ENCODE measurements at places on chromosomes 12 and 14.

DNA sequence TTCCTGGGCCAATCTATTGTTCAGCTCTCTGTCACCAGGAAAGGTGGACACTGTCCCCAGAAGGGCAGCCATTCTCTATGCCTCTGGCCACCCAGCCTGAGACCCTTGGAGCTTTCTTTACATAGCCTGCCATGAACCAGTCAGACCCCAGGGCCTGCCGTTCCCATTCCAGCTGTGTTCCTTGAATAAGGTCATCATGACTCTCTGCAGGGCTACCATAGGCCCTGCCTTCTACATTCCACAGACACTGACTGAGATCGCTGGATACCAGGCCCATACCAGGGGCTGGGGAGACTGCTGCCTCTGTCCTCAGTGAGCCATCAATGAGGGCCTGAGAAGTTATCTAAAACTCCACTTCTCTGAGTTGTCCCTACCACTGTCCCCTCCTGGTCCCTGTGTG is 75.5 kb downstream of the SYNE3 start:
- peaks cover 48% of the 10 kb centered on the region for H3K36me3 ChIP-seq
- H3K27me3 ChIP-seq: no peaks in the 10 kb centered on the region
- no peak overlapping the region for H3K27ac ChIP-seq
- DNase-seq: no peak
- H3K4me3 ChIP-seq: no peak overlapping the region
- peaks cover 4% of the 10 kb centered on the region for H3K4me1 ChIP-seq

GRCh38 chr12:3445119-3445978 is 45.7 kb upstream of the PRMT8 start:
- H3K36me3 ChIP-seq: no peaks in the 10 kb centered on the region
- H3K27ac ChIP-seq: no peak overlapping the region
- H3K4me3 ChIP-seq: no peak overlapping the region
- DNase-seq: no peak
- H3K27me3 ChIP-seq: peaks cover 11% of the 10 kb centered on the region

DNA sequence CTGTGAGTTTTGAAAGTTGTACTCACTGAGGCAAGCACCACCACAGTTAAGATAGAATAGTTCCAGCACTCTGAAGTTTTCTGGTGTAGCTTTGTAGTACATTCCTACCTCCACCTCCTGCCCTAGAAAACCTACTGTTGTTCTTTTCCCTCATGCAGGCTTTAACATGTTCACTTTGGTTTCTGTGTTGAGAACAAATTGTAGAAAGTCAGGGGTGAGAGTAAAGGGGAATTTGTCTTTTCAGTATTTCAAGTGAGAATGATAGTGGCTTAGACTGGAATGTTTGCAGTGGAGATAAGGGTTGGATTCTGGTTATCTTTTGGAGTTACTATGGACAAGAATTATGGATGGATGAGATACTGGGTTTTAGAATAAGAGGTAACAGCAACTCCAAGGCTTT is 67.2 kb downstream of the AEBP2 start:
- DNase-seq: no peak
- H3K4me1 ChIP-seq: peaks cover 47% of the 10 kb centered on the region
- no peaks in the 10 kb centered on the region for H3K27me3 ChIP-seq
- peaks cover 45% of the 10 kb centered on the region for H3K36me3 ChIP-seq

DNA sequence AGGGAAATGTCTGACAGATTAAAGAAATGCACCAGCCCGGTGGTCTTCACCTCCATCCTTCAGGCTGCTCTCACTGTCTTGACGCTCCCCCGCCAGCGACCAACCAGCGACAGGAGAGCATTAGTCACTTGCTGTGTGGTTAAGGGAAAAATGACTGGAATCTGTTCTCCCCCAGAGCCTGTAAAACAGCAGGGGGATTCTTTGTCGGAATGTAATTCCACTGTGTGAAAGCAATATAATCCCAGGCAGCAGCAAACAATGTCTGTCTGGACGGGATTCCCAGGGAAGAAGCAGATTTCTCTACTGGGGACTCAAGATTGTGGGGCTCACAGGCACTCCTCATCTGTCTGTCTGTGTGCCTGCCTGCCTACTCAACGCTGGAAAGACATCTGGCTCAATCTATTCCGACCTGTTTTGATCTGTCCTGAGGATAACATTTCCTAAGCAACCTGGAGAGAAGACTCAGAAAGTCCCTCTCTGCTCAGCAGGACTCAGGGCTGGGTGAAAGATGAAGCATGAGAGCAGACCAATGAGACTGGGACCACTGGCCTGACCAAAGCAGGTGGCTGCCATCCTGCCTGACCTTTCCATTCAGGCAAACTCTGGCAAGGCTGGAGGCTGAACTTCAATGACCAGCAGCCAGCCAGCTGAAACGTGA is 54.6 kb downstream of the NUAK1 start:
- H3K36me3 ChIP-seq: no peaks in the 10 kb centered on the region
- no peak overlapping the region for H3K4me3 ChIP-seq
- no peak overlapping the region for H3K27ac ChIP-seq
- no peaks in the 10 kb centered on the region for H3K4me1 ChIP-seq
- H3K27me3 ChIP-seq: peaks cover 10% of the 10 kb centered on the region
- no peak for DNase-seq

DNA sequence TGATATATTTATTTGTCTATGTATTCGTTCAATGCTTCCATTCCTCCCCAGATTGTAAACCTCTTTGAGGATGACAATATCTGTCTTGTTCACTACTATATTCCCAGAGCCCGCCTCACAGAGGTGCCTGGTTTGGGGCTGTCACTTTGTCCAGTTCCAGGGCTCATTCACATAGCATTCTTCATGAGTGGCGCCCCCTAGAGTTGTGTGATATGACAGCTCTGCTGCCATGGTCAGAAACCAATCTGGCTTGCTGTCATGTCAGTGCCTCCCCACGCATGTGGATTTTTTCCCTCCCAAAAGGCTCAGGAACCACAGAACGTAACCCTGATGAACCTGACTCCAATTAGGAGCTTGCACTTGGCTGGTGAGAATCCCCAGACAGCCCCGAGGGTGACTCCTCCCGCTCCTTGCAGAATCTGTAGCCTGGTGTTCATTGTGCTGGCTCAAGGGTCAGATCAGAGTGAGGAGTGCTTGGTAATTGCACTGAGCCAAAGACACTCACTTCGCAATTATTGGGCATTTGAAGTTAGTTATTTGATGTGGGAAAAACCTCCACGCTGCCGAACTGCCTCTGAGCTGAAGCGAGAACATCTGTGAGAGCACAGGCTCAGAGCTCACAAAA is 145.5 kb downstream of the PTPN11 start:
- H3K27me3 ChIP-seq: peaks cover 5% of the 10 kb centered on the region
- no peak overlapping the region for H3K4me3 ChIP-seq
- H3K36me3 ChIP-seq: no peaks in the 10 kb centered on the region
- H3K27ac ChIP-seq: no peak overlapping the region

- H3K36me3 ChIP-seq: no peaks in the 10 kb centered on the region
- H3K27ac ChIP-seq: no peak overlapping the region
- no peak for DNase-seq
- H3K27me3 ChIP-seq: no peaks in the 10 kb centered on the region
- H3K4me1 ChIP-seq: peaks cover 29% of the 10 kb centered on the region
Observed at GRCh38 chr12:124525455-124525854, 42.0 kb downstream of the NCOR2 start.

DNA sequence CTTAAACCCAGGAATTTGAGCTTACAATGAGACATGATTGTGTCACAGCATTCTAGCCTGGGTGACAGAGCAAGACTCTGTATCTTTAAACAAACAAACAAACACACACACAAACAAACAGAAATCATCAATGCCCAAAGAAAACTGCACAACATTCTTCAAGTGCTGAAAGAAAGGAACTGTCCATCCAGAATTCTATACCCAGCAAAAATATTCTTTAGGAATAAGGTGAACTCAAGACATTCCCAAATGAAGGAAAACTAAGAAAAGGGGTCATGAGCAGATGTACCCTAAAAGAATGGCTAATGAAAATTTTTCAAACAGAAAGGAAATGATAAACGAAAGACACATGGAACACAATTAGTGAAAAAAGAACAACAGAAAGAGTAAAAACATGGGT is 22.3 kb upstream of the RNF212B start:
- H3K27ac ChIP-seq: no peak overlapping the region
- no peak for DNase-seq
- no peak overlapping the region for H3K4me3 ChIP-seq
- H3K27me3 ChIP-seq: peaks cover 13% of the 10 kb centered on the region

- no peak overlapping the region for H3K27ac ChIP-seq
- H3K27me3 ChIP-seq: peaks cover 16% of the 10 kb centered on the region
- no peak overlapping the region for H3K4me3 ChIP-seq
- no peak for DNase-seq
- no peaks in the 10 kb centered on the region for H3K4me1 ChIP-seq
Observed at GRCh38 chr12:98291828-98292227, 223.6 kb upstream of the TMPO start.
